Activated T-helper 1 cell treated with anti-CD3 and anti-CD28 coated beads, Interleukin-2, amount 50 U/mL, for 16 hours (primary cell): ENCODE measurements at places on chromosomes 6 and 20.

- DNase-seq: no peak
These were observed 30.9 kb upstream of the AVP start for GRCh38 chr20:3115190-3116107.

DNA sequence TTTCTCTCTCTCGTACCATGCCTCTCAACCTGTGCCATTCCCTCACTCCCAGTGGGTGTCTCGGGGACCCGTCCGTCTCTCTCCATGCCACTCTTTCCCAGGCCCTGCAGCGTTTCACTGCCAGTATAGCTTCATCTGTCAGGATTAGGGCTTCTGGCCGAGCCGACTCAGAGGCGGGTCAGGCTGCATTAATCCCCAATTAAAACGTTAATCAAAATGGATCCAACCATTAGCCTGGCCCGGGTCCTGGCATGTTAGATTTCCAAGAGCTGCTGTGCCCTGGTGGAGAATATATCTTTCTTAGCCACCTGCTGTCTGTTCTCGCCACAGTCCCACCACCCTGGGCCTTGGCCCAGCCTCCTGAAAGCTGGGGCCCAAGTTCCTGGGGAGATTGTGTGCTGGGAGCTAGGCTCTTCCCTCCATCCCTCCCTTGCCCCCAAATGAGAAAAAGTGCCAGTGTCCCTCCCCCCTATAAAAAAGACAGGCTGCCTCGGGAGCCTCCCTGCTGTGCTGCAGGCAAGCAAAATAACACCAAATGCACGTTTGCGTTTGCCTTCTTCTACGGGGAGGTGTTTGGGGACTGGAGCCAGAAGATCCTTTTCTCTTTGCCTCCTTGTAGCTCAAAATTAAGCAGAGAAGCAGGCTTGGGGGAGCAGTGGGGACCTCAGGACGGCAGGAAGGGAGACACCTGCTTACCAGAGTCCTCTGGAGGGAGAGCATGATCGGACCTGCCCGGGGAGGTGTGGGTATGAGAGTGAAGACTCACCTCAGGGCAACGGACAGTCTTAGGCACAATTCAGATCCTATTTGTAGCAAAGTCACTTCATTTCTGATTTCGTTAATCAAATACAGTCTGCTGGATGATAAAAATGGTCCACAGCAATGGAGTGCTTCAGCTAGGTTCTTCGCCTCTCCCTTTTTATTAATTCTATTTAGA lies 3.0 kb downstream of the KCNG1 start:
- no peak for DNase-seq

- no peak for DNase-seq
These were observed 15.9 kb upstream of the FYN start for GRCh38 chr6:111888928-111889695.

DNA sequence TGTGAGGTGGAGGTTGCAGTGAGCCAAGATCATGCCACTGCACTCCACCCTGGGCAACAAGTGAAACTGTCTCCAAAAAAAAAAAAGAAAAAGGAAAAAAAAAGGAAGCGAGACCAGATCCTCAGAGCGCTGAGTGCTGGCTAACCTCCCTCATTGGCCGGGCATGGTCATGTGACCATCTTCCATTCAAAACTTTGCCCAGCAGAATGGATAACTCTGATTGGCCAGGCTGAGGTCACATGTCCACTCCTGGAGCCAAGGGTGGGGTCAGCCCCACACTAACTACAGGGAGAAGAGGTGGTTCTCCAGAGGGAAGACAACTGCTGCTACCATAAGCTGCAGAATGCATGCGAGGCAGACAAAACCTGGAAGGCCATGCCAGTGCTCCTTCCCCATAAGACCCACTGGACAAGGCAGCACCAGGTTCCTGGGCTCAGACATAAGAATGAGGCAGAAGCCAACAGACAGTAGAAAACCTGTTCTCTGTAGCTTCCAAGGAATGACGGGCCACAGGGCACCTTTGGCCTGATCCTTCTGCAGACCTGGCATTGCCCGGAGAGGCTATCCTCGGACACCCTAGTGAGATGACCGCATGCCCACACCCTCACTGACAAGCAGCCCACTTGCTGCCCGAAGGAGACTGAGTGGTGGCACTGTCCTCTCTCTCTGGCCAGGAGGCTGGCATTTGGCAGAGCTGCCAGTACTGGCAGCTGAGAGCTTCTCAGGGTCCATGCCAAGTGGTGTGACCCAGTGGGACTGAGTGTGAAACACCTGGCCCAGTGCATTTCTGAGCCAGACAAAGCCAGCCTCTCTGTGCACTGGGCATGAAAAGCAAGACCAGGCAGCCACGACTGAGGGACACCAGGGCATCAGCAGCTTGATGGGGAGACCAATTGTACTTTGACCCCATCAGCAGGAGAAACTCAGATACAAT lies 311.9 kb upstream of the SULF2 start:
- no peak for DNase-seq

- DNase-seq: no peak
These were observed 652.4 kb upstream of the CHD6 start for GRCh38 chr20:42270539-42270938.

- no peak for DNase-seq
These were observed 414.8 kb upstream of the CDH4 start for GRCh38 chr20:60837173-60837770.

DNA sequence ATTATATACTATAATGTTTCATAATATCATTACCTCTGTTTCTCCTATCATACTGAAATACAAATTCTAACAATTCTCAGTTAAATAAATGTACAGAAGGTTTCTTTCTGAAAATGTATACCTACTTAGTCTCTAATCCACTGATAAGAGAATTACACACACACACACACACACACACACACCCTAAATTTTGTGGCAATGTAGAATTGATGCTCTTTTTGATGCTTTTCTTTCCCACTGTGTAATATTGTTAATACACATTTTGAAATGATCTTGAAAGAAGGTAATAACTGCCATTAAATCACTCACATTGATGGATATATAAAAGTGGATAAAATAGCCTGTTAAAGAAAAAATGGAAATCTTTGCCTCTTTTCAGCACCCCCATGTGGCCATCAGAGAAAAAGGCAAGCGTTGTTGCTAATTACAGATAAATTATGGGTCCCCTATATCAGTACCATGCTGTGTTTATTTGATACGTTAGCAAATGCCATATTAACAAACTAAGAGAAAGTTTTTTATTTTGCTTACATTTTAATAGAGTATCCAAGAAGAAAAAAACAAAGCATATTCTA lies 76.6 kb upstream of the VGLL2 start:
- no peak for DNase-seq

GRCh38 chr20:8144282-8145245 lies 12.5 kb downstream of the PLCB1 start:
- no peak for DNase-seq

GRCh38 chr20:62766071-62766450 lies 30.2 kb upstream of the MRGBP start:
- DNase-seq: no peak

DNA sequence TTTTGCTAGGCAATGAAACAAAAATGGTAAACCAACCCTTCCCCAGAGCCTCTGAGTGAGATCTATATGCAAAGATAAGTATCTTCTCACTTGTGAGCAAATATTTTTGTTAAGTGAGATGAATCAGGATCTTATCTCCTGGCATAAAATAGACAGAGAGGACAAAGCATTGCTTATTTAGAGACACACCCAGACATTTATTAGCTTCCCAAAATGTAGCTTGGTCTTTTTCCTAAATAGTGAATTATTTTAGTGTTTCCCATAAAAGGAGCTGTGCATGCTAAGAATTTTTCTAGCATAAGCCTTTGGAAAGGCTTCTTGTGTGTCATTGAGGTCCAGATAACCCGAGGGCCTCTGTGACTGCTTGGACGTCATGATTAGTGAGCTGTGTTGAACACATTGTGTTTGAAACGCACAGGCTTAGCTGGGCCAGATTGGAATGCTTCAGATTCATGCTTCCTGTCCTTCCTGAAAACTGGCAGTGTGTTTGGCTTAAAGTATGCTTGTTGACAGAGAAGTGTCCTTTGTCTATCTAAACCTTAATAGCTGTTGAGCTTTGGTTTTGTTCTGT lies 16.5 kb downstream of the MTHFD1L start:
- DNase-seq: no peak

- no peak for DNase-seq
These were observed 7.1 kb upstream of the GFRAL start for GRCh38 chr6:55319961-55320695.

- no peak for DNase-seq
These were observed 394.5 kb downstream of the PLCB1 start for GRCh38 chr20:8526610-8527009.

- no peak for DNase-seq
These were observed 80.9 kb upstream of the TAB2 start for GRCh38 chr6:149236589-149236988.

DNA sequence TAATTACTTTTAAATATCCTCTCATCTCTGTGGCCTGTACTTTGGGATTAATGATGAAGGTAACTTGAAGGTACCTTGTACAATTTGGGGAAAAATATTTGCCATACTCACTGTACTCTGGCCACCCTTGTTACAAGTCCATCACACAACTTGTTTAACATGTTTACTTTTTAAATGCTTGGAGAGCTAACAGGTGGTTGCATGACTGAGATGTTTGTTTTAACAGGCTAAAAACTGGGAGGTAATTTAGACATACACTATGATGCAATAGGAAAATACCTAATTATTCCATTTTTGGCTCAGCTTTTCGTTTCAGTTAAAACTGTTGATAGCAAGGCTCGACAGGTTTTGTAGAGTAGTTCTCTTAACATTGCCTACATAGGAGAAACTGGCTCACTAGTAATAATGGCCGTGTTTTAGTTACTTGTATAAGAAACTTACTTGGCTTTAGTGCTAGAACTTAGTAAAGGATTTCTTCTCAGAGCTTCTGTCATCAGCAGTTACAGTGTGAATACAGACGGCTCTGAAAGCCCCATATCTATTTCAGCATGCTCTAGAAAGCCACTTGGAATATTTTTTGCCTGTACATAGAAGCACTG lies 489.8 kb upstream of the SOX4 start:
- DNase-seq: no peak

- DNase-seq: no peak
These were observed 45.6 kb downstream of the LRRN4 start for GRCh38 chr20:6008254-6008653.

DNA sequence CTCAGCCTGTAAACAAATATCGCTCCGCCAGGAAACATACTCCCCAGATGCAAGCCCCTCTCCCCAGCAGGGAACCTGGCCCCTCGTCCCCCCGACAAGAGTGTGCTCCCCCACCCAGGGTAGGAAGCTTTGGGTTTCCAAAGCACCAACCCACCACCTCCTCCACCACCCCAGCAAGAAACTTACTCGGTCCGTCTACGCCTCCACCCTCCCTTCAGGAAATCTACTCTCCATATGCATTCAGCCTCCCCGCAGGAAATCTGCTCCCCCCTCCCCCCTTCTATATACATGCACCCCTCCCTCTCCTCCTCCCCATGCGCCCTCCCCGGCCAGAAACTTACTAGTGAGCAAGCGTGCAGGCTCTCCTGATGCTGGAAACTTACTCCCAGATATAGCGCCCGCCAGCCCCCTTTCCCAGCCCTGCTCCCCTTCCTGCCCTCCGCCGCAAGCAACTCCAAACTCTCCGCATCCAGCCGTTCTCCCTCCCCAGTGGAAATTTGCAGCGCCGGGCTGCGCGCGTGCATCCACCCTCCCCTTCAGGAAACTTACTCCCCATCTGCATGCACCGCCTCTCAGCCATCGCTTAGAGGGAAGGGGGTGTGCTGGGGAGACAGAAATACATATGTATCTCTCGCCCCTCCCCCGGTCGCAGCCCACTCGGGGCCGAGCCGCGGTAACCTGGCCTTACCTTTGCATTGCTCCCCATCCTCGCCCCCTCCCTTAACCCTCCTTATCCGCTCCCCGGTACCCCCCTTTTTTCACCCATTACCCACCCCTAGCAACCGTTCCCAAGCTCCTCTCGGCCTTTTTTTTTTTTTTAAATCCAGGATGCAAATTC lies at the start of gene TRERF1:
Gene TRERF1, minus strand, starts transcription at position 594 of the 838 bp plus-strand sequence. CDS start 182,336 bp downstream, outside the sequence.
- DNase-seq: peak; percentile 21

DNA sequence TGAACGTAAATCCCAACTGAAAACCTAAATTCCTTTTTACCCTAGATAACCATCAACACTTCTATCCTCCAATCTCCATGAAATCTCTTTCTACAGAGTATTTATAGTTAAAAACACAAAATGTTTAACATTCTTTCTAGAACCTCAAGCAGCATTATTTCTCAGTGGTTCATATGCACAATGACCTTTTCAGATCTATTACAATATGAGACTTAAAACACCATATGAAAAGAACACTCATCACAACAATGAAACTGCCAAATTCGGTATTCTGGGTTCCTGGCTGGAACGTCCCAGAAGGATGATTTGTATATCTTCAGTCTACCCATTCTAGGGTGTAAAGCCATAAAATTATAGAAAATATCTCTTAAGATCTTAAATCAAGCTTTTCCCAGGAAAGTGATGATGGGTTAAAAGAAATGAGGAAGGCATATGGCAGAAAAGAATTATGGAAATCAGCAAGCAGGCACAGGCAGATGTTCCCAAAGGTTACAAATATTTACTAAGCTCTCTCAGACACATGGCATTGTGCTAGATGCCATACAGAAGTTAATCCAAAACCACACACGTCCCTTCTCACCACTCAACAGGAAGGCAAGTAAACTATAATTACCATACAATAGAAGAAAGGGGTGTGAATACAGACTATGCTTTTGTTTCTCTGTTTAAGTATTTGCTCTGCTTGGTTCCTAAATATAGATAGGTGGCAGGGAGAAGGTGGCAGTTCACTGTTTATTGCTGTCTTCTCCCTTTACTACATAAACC lies 118.0 kb downstream of the CHD6 start:
- no peak for DNase-seq

DNA sequence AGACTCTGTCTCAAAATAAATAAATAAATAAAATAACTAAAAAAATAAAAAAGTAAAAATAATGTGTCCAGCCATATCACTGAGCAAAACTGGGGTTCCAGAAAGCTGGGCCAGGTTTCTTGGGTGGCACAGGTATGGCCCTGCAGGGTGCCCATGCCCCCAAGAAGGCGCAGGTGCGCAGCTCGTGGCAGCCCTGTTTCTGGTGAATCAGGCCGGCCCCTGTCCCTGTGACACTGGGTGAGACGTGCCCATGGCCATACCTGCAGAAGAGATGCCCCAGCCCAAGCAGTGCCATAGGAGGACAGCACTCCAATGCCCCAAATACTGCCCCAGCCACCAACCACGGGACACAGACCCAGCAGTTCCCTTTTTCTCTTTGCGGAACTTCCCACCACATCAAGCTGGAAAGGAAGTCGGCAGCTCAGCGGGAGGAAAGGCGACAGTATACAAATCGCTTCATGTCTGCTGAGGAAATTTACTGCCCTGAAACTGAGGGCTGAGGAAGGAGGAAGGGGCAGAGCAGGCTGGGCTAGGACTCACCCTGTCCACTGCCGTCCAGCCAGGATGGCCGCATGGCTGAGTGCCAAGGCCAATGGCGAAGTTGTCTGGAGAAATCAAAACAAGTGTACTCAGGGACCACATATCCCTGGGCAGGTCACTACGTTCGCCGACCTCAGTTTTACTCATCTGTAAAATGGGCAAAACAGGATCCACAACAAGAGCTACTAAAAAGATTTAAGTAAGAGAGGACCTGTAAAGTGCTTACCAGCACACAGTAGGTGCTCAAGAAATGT lies 55.4 kb downstream of the PREX1 start:
- no peak for DNase-seq

DNA sequence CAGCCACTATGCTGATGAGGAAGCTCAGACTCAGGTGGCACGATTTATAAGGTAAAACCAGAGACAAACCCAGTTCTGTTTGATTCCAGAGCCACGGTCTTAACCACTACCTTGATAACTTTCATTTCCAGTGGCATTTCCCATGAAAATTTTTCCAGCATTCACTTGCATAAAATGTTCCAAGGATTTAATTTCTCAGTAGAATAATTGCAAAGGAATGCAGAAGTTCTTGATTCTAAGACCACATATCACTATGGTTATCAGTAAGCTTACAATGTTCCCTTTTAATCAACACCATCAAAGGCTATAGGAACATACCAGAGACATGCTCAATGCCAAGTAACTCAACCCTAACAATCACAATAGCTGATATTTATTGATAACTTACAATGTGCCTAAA lies 306.0 kb upstream of the HS3ST5 start:
- no peak for DNase-seq
